Activated CD8-positive, alpha-beta memory T cell treated with anti-CD3 and anti-CD28 coated beads for 1 hour (primary cell): ENCODE measurements at places on chromosomes 7 and 10.

DNA sequence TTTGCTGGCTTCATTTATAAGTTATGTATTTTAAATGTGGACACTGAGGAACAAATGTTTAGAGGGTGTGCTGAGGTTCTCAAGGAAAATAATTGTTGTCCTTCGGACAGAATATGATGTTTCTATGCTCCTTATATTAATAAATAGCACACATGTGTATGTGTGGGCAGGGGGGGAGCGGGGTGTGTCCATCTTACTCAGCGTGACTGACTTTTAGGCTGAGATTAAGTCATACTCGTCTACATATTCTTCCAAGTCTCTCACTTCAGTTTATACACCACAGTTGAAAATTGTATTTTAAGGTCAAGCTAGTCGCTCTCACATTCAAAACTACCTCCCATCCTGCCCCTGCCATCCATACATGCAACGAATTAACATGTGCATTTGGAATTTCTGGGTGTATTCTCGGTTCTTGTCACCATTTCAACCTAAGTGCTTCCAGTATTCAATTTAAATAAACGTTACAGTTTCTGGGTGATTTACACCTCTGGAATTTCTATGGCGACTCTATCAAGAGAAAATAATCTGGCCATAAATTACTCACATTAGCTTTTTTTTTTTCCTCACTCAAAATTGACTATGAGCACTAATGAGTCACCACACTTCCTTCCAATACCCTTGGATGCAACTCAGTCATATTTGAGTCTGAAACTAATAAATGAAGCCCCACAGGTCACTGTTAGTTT lies 3.3 kb downstream of the PCDH15 start:
- no peak for DNase-seq

GRCh38 chr7:92714280-92714679 lies 122.1 kb downstream of the CDK6 start:
- no peak for DNase-seq

DNA sequence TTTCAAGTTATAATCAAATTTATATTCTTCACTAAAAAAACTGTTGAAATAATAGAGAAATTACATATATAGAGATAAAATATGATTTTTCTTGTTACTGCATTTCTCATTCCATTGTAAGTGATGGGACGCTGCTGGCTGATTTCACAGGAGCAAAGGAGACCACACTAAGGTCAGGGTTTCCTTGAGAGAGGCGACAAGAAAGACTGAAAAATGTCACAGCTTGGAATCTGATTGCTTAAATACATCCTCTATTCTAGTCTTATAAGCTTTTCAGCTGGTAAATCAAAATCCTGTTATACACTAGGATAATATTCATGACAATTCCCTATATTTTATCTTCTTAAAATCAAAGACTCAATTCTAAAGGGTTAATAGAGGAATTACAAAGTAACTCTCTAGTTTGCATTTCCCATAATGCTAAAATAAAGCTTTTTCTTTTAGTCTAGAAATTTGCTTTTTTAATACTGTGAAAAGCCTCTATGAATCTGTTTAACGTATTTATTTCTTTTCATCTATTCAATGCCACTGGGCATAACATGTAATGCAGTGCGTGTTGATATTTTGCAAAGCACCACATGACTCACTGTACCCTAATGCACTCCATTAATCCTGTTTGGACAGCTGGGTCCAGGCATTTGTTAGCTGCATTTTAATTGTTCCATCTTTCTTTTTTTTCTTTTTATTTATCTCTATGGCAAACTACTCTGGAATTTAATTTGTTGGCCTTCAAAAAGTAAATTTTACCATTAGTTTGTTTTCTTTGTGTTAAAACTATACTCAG lies 81.7 kb downstream of the RNF32 start:
- DNase-seq, result no peak

- DNase-seq, result no peak
Observed at GRCh38 chr10:122671355-122671754, 28.3 kb downstream of the C10orf120 start.

DNA sequence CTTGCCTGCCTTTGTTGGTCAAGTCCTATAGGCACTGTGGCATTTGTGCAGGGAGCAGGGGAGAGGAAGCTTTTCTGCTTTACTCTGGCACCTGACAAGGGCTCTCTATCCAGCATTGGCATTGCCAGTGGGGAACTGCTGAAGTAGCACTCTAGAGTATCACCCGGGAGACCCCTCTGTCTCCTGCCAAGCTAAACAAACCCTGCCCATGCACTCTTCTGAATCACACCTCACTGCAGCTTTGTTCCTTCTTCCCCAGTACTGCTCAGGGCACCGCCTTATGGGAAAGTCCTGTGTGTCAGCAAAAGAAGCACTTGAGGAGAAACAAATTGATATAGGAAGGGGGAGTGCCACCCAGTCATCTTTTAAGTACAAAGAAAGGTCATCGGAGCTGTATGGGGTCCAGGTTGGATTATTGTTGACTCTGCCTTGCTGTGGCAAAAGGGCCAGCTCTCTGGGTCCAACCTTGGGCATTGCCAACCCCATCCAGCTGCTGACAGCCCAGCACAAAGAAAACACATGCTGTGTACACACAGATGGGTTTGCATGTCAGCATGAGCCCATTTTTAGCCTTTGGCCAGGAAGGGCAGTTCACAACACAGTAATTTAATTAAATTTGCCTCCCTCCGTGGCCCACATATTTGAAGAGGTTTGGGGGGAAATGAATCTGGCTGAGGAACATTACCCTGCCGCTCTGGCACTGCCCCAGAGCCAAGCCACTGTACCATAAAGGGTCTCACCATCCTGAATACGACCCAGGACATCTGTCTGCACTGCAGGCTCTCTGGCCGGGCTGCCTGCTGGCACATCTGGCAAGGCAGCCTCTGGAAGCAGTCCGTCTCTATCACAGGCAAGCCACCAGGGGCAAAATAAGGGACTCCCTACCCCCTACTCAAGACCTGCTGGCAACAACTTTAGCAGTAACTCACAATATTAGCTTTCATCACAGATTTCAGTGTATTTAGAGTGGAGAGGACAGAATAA lies 13.1 kb downstream of the LRRC4 start:
- no peak for DNase-seq

GRCh38 chr10:96619796-96620773 lies 33.3 kb upstream of the TM9SF3 start:
- no peak for DNase-seq

DNA sequence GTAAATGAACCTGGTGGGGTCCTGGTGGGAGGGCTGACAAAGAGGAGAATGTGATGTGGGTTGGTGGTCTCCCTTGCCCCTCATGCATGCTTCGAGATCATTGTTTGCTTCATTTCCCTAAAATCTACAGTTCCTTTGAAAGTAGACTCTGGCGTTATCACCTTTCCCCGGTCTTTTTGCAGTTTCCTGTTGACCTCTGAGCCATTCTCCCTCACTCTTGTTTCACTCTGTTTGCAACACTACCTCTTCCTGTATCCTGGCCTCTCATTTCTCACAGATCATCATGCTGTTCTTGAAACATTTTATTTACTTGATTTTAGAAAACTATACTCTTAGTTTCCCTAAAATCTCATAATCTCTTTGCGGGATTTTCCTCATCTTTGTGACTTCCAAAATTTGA lies 179.8 kb downstream of the WNT2 start:
- no peak for DNase-seq

GRCh38 chr7:27161721-27162560 lies 3.4 kb downstream of the HOXA9 start:
- no peak for DNase-seq

DNA sequence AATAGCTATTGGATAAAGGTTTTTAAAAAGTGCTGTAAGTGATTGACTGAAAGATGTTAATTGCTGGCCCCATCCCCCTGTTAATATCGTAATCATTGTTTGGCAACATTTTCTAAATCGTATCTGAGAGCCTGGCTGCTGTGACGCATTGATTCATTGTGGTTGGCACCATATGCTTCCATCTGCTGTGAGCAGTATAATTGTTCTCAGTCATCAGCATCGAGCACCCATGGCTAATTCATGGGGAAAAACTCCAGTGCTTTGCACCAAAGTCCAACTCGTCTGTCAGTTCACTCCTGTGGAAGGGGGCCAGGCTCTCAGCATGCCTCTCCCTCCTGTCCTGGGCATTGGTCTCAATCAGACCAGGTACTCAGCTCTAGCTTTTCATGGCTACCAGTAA lies 205.2 kb downstream of the STK31 start:
- DNase-seq, result no peak

GRCh38 chr7:152709287-152710152 lies 33.6 kb upstream of the XRCC2 start:
- DNase-seq, result no peak

GRCh38 chr10:61981460-61981859 lies 80.0 kb downstream of the ARID5B start:
- no peak for DNase-seq

DNA sequence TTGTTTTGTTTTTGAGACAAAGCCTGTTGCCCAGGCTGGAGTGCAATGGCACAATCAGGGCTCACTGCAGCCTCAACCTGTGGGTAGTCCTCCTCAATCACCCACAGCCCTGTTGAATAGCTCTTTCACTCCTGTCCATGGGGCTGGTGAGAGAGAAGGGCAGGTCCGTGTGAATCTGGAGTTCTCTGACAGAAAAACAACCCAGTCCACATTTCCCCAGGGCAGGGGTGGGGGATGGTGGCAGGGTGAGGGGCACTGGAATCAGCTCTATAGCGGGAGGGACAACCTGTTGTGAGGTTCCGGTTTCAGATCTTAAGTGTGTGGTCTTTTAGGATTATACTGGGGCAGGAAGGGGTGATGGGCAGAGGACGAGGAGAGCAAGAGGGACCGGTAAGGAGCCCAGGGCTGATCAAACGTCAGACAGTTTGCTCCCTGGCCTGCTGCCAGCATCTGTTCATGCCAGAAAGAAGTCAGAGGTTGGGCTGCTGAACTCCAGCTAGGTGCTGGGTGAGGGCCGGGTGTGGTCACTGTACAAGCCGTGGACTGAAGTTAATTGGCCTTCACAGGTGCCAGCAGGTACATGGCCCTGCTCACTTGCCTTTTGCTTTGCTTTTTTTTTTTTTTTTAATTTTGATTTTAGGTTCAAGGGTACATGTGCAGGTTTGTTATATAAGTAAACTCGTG lies 33.2 kb upstream of the MKRN1 start:
- DNase-seq, result no peak

DNA sequence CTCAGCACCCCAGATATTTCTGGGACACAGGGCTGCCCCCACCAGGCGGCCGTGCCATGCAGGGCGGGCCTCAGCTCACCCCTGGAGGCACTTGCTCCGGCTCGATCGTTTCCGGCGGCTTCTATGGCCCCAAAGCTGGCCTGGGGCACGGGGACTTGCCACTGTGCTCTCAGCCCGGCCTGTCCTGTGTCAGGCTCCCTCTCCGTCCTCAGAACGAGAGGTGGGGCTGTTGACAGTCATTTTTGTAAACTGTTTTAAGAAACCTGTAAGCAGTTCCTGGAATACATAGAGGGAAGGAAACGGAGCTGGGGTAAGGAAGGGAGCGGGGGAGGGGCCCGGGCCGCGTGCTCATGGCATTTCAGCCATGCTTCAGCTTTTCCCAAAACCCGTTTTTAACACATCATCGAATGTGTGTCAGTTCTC lies 30.7 kb upstream of the PRKAR1B start:
- no peak for DNase-seq

DNA sequence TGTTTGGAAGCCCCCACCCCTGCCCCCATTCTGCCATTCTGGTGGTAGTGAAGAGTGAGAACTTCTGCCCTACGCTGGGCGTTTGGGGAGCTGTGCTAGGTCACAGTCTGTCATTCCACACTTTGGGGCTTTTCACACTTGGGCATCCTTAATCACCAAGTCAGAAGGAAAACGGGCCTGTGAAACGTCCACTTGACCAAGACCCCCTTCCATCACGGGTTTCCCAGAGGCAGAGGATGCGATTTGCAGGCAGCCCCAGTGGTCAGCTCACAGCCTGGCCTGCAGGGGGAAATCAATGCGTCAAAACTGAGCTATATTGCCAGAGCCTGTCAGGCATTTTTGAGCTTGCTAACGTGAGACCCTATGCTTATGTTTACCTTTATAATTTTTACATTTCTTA lies 663.3 kb upstream of the MGMT start:
- no peak for DNase-seq

- DNase-seq, result no peak
Observed at GRCh38 chr10:93390306-93391090, 91.6 kb downstream of the MYOF start.

DNA sequence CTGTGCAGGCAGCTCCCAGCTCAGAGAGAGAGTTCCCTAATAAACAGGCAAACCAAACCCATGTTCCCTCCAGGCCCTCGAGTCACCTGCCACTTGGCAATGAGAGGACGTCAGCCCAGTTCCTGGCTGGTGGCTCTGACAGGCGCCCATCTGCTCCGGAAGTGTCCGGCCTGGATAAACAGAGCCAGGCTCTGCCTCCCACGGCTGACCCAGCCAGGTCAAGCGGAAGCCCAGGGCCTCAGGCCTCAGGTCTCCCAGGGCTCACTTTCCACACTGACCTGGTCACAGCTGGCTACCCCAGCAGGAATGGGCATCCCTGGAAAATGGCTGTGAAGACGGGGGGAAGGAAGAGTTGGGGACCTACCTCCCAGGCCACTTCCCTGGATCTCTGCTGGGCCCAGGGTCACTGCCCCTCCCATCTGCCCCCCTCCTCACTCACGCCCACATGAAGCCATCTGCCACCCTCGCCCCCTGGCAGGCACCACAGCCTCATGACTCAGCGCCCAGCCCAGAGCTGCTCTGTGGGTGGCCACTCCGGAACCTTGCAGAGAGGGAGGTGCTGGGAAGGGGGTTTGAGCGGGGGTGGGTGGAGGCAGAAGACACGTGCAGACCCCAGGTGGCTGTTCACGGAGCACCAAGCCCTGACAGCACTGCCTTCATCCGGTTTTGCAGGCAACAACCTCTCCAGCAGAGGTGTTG lies 37.4 kb upstream of the DUSP5 start:
- no peak for DNase-seq

DNA sequence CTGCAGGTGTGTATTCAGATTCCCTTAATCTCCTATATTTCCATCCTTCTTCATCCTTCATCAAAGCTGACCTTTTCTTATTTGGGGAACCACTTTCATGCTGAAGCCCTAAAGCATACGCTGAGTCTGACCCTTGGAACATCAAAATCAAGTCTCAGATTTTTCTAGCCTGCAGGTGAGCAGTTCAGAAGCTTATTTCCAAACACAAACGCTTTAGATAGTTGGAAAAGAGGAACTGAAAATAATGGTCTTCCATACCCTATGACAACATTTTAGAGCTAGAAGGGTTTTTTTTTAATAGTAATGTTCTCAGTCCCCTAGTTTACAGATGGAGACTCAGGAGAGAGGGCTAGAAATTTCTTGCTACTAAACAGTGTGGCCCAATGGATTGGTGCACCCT lies 1.6 kb upstream of the AGK start:
- DNase-seq, result no peak

DNA sequence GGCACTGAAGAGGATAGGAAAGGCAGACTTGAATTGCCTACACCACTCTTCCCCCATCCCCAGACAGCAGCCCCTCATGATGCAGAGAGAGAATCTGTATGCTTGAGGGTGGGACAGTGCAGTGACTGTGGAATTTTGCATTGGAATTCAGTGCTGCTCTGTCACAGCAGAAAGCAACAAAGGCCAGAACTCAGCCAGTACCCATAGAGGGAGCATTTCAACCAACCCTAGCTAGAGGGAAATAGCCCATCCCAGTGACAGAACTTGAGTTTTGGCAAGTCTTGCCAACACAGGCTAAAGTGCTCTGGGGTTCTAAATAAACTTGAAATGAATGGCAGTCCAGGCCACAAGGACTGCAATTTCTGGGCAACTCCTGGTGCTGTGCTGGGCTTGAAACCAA lies 80.4 kb downstream of the TES start:
- no peak for DNase-seq

- DNase-seq, result no peak
Observed at GRCh38 chr10:69172241-69172982, 7.6 kb upstream of the SUPV3L1 start.
